Left kidney (tissue), 8 donors: ENCODE measurements at places on chromosomes 11 and 22. TPM values are rescaled to one million over a fixed set of nuclear protein-coding genes. Genes with fewer than 3 reads are reported as not detected.

The PDGFB gene
- polyA plus RNA-seq: 10.5 TPM

The ADAMTS8 gene
- polyA plus RNA-seq: 2.5 TPM

The AHNAK gene
- 199 TPM for polyA plus RNA-seq

The MIOX gene
- 6.1 TPM for polyA plus RNA-seq

The PTPN5 gene
- 0.81 TPM for polyA plus RNA-seq

DNA sequence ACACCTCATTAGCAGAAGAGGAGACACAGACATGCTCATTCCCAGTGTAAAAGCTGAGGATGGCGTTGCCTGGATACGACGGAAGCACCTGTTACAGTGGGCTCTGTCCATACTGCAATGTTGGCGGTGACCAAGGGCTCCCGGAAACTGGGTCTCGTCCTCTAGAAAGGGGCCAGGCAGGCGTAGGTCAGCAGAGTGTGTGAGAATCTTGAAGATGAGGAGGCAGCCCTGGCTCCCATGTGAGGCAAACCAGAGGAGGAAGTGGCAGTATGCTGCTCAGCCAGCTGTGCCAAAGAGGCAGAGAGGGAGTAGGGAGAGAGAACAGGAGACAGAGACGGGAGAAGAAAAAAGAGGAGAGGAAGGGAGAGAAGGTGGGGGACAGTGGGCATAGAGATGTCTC, 10.3 kb downstream of the LTO1 start:
- DNase-seq: no peak

DNA sequence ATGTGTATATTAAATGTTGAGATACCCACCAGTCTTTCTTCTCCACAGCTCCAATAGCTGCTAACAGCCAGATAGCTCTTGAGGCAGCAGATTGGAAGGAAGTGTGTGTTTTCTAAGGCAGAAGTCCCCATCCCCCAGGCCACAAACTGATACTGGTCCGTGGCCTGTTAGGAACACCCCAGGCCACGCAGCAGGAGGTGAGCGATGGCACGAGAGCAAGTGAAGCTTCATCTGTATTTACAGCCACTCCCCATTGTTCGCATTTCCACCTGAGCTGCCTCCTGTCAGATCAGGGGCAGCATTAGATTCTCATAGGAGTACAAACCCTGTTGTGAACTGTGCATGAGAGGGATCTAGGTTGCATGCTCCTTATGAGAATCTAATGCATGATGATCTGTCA, 12.7 kb downstream of the CCDC73 start:
- DNase-seq: no peak

DNA sequence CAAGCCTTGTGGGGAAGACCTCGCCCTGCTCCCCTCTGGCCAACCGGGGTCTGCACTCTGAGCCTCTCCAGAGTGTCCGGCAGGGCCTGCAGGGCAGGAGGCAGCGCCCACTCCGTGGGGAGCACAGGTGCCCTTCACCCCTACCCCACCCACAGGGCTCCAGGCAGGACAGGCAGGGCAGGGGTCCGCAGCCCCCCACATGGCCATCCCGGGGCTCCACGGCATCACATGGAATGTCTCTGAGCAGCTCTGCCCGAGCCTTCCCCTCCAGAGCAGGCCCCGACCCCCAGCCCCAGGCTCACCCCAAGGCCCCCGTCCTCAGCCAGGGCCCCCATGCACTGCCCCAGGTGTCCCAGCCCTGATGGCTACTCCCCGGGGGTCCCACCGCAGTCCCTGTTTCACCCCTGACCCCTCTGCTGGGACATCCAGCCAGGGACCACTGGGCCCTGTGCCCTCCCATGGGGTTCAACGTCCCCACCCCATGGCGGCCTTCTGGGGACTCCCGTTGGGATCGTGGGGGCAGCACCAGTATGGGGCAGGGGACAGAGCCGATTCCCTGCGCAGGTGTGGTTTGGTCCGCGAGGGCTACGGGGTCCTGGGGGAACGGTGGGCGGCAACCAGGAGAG, 77.7 kb downstream of the BRD1 start:
- DNase-seq: no peak

DNA sequence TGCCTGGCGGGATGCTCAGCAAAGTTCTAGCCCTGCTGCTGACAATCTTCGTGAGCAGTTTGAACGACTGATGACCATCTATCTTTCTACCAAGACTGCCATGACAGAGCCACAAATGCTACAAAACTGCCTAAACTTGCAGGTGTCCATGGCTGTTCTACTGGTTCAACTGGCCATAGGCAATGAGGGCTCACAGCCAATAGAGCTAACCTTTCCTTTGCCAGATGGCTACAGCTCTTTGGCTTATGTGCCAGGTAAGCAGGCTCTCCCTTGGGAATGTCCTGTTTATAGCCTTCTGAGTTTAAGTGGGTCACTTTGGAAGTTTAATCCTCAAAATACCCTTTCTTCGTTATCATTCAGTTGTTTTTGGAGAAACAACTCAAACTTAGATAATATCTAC, 20.1 kb downstream of the UBE4A start:
- DNase-seq: no peak

DNA sequence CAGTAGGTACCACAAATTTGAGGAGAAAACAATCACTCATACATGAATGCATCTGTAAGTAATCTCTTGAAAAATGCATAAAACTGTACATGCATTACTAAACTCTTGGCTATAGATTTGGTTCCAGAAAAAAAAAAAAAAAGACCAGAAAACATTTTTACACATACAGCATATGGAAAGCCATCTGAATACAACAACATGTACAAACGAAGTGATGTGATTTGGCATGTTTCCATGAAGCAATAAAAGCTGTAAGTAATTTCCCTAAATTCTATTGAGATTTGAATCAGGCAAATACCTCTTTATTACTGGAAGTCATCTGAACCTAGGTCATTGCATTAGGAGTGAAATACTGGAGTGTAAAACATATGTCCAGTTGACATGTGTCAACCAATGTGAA, 31.9 kb upstream of the ZC3H12C start:
- DNase-seq: no peak

DNA sequence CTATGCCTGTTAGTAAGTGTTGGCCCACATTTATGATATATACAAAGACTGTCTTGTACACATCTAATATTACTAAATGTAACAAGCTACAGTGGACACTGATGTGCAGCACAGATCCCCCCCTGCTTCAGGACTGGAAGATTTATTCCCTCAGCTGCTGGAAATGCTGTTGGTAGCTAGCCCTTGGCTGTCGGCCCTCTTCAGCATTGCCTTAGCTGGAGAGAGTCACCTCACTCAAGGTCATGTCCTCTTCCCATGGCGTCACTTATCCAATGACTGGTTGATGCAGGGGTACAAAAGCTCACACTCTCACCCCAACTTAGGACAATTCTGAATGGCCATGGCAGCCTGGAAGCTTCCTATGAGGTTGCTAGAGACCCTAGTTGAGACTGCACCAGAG, 312.7 kb downstream of the SOX6 start:
- DNase-seq: no peak
